ENCODE measurements at places on chromosomes 3 and 15.

DNA sequence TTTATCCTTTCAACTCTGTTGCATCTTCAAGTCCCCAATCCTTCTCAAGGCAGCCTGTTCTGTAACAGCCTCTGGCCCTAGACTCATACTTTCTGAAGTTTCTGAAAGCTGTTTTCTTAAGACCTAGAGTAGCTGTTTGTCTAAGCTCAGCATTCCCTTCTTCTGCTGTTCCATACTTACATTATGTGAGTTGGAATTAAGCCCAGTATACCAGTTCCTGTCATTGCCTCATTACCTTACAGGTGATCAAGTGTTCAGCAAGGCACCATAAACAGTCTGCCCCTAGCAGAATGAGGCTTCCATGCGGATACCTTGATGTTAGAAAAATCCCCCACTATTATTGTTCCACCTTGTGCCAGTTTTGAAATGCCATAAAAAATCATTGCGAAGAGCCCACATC lies 180.6 kb downstream of the PLCL2 start:
- H3K4me1 ChIP-seq = no peaks in the 10 kb centered on the region
- H3K4me3 ChIP-seq = no peak overlapping the region
- H3K27ac ChIP-seq = no peak overlapping the region

GRCh38 chr3:133956353-133956752 lies 60.7 kb upstream of the RAB6B start:
- no peaks in the 10 kb centered on the region for H3K27me3 ChIP-seq
- H3K4me1 ChIP-seq = peaks cover 10% of the 10 kb centered on the region
- peak overlapping the region; percentile 18 for H3K27ac ChIP-seq
- DNase-seq = peak; percentile 37
- peaks cover 7% of the 10 kb centered on the region for H3K36me3 ChIP-seq

DNA sequence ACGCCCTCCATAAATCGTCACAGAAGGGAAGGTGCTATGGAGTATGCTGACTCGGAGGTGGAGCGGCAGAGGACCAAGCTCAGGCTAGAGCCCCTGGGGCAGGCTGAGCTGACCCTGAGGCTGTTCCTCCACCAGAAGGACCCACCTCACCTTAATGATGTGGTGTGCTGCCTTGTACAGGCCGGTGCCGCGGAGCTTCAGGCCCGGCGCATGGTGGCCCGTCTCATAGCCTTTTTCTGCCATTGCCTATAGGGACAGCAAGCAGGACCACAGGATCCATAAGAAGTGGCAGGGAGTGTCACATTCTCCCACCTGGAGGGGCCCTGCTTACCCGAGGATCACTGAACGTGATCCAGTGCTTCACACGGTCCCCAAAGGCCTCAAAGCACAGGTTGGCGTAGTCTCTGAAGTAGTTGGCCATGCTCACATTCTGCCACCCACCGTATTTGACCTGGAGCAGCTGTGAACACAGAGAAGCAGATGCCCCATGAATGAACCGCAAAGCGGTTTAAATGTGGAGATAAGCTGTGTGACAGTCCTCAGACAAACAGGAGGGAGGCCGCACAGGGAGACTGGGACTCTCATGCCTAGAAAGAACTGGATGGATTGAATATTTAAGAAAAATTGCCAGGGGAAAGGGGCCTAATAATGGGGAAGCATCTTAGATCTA lies 4.8 kb downstream of the LCTL start:
- H3K27me3 ChIP-seq = no peaks in the 10 kb centered on the region
- no peak for DNase-seq
- H3K27ac ChIP-seq = no peak overlapping the region
- H3K4me3 ChIP-seq = no peak overlapping the region
- no peaks in the 10 kb centered on the region for H3K36me3 ChIP-seq
- no peaks in the 10 kb centered on the region for H3K4me1 ChIP-seq

DNA sequence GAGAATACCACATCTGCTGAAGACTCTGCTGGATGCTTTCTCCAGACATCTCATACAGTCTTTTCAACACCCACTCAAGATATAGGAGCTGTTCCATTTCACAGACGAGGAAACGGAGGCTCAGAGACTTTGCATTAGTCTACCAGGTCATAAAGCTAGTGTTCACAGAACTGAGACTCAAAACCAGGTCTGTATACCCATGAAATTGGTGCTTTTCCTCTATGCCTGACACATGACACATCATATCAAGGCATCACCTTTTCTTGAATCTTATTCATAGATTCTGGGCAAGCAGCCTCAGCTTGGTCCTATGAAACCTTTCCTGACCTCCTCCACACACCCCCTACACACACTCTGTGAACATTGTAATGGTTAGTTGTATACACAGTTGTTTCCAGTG lies 101.2 kb downstream of the LPP start:
- H3K4me3 ChIP-seq = no peak overlapping the region
- no peak for DNase-seq
- H3K36me3 ChIP-seq = no peaks in the 10 kb centered on the region
- H3K27ac ChIP-seq = no peak overlapping the region
- H3K27me3 ChIP-seq = no peaks in the 10 kb centered on the region

- H3K27ac ChIP-seq = no peak overlapping the region
- H3K4me1 ChIP-seq = no peaks in the 10 kb centered on the region
- no peak for DNase-seq
Measured at GRCh38 chr15:75776065-75776423, 63.4 kb upstream of the CSPG4 start.

- no peak for DNase-seq
- no peaks in the 10 kb centered on the region for H3K27me3 ChIP-seq
- H3K4me3 ChIP-seq = no peak overlapping the region
- no peak overlapping the region for H3K27ac ChIP-seq
- H3K36me3 ChIP-seq = no peaks in the 10 kb centered on the region
Measured at GRCh38 chr3:178310949-178311348, 225.3 kb upstream of the KCNMB2 start.

GRCh38 chr15:62850791-62851291 lies 191.7 kb upstream of the TPM1 start:
- no peak overlapping the region for H3K27ac ChIP-seq
- H3K4me3 ChIP-seq = no peak overlapping the region
- no peaks in the 10 kb centered on the region for H3K36me3 ChIP-seq

GRCh38 chr3:58190291-58190690 lies 20.5 kb downstream of the DNASE1L3 start:
- no peak for DNase-seq
- no peaks in the 10 kb centered on the region for H3K27me3 ChIP-seq
- peaks cover 16% of the 10 kb centered on the region for H3K4me1 ChIP-seq
- H3K4me3 ChIP-seq = no peak overlapping the region

- no peaks in the 10 kb centered on the region for H3K36me3 ChIP-seq
- H3K4me3 ChIP-seq = no peak overlapping the region
- H3K4me1 ChIP-seq = peaks cover 24% of the 10 kb centered on the region
- no peak for DNase-seq
Measured at GRCh38 chr3:17639765-17640164, 102.7 kb downstream of the TBC1D5 start.

Data from lower lobe of right lung (tissue), 2 donors.